NCI-H187 treated with DMSO at 0.1 percent for 48 hours (cell line): ENCODE measurements at places on chromosomes 13 and 19.

- no peak for DNase-seq
These were observed 6.7 kb downstream of the SOHLH2 start for GRCh38 chr13:36207672-36208071.

DNA sequence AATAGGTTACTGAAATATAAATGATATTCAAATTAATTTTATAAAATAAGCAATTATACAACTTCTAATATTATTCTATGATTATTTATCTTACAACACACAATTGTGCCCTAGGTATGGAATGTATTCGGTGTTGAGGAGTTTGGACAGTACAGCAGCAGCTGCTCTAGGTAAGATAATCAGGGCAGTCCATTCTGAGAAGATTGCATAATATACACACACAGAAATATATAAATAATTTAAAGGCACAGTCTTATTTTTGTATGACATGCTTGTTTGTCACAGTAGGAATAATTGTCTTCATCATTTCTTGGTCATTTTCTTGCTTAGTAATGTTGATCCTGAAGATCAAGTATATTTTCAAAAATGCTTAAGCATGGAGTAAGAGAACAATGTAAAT, 849.4 kb upstream of the MIR17HG start:
- DNase-seq = no peak

DNA sequence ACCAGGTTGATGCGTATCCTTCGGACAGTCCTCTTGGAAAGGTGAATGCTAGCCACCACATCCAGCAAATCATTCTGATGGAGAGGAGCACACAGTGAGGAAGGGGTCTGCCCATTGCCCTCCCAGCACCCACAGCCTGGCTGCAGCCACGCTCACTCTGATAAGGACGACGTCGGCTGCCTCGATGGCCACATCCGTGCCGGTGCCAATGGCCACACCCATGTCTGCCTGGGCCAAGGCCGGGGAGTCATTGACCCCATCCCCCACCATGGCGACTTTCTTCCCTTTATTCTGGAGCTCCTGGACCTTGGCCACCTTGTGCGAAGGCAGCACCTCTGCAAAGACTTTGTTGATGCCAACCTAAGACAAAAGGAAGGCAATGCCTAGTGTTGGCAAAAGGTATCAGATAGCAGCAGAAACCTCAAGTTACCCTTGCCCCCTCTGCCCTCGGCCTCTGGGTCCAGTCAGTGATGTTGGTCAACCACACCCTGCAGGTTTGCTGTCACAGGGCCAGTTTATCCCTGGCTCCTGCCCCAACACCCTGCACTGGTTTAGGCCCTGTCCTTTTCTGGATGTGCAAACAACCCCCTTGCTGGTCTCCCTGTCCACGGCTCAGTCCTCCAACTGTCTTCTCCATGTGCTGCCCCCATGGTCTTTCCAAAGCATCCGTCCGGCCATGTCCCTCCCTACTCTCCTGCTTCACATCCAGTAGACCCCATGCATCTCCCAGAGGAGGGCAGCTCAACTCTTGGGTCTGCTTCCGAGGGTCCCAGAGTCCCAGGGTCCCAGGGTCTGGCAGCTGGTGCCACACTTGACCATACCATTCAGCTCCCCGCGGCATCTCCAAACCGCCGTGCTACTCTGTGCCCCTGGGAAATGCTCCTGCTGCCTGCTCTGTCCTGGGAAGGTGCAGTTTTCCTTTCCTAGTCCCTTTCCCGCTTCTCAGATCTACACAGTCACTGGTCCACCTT, 73.6 kb downstream of the ATP7B start:
- DNase-seq = no peak

DNA sequence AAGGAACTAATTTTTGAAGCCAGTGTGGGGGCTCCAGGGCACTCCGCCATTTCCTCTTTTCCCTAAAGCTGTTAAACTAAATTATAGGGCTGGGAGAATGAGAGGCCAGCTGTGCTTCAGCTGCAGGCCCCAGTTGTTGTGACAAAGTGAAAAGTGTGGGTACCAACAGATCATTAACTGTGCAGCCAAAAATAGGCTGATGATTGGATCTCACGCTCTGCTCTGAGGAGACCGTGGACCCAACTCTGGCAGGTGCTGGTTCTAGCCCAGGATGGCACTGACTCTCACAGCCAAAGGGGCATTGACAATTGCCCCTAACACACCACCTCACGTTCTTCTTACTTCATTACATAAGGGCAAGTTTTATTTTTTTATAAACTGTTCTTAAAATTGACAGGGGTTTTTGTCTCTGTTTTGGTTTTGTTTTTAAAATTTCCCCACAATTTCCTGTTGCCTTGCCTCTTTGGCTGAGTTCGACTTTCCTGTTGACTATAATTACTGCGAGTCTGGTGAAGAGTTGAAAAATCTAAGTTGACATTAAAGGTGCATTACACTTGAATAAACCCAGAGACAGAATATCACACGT, 391.0 kb downstream of the FGF9 start:
- DNase-seq = no peak

DNA sequence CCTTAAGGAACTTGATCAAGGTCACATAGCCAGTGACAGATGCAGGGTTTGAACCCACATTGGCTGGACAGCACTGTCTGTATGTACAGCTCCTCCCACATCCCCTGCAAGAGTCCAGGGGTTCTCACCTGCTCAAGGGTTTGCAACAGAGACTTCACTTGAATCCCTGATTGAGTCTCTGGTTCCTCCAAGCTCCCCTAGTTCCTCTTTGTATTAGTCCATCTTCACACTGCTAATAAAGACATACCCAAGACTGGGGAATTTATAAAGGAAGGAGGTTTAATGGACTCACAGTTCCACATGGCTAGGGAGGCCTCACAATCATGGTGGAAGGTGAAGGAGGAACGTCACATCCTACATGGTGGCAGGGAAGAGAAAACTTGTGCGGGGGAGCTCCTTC, 72.8 kb upstream of the CLDN10 start:
- no peak for DNase-seq

DNA sequence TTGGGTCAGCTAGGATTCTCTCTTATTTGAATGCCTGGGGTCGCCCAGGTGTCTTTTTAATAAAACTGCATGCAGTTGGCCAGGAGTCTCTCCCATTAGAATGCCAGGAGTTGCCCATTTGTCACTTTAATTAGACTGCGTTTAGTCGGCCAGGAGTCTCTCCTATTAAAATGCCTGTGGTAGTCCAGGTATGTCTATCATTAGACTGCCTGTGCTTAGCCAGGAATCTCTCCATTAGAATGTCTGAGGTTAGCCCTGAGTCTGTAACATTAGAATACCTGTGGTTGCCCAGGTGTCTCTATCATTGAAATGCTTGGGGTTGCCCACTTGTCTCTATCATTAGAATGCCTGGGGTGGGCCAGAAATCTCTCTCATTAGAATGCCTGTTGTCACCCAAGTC, 1470.9 kb downstream of the UQCRFS1 start:
- no peak for DNase-seq

DNA sequence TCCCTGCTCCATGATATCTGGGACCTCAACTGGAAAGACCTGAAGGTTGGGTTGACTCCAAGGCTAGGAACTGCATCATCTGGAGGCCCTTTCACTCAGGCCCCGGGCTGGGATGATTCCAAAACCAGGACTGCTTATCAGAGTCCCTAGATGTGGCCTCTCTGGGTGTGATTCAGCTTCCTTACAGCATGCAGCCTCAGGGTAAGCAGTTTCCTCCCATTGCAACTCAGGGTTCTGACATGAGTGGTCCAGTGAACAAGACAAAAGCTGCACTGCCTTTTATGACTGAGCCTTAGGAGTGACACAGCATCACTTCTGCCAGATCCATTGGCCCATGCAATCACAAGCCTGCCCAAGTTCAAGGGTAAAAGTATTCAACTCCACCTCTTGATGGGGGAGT, 502.8 kb downstream of the COG6 start:
- no peak for DNase-seq

- no peak for DNase-seq
These were observed 24.8 kb downstream of the ELAVL1 start for GRCh38 chr19:7980635-7981121.

GRCh38 chr13:29577136-29578051, 18.1 kb downstream of the SLC7A1 start:
- no peak for DNase-seq

- no peak for DNase-seq
These were observed 195.7 kb downstream of the KLF12 start for GRCh38 chr13:73938372-73939070.

- DNase-seq = no peak
These were observed 206.6 kb downstream of the SPRY2 start for GRCh38 chr13:80134346-80134745.

GRCh38 chr13:25860862-25861261, 191.0 kb downstream of the SHISA2 start:
- DNase-seq = no peak

- DNase-seq = no peak
These were observed 91.8 kb downstream of the UBL3 start for GRCh38 chr13:29758531-29759114.

DNA sequence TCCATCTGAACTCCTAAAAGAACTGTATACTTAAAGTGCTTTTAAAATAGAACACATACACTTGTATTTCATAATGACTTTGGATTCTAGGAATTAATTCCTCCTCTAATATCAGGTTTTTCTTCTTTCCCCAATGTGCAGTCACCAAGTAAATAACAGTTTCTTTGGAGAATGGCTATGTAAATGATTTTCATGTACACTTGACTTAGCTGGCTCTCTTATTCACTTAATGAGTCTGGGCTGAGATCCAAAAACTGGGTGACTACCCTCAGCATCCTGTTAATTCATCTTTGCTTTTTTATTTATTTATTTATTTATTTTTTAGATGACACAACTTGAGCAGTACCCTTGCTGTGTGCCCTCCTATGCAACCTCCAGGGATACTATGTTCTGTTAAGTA, 1003.7 kb downstream of the SLITRK1 start:
- DNase-seq = no peak

DNA sequence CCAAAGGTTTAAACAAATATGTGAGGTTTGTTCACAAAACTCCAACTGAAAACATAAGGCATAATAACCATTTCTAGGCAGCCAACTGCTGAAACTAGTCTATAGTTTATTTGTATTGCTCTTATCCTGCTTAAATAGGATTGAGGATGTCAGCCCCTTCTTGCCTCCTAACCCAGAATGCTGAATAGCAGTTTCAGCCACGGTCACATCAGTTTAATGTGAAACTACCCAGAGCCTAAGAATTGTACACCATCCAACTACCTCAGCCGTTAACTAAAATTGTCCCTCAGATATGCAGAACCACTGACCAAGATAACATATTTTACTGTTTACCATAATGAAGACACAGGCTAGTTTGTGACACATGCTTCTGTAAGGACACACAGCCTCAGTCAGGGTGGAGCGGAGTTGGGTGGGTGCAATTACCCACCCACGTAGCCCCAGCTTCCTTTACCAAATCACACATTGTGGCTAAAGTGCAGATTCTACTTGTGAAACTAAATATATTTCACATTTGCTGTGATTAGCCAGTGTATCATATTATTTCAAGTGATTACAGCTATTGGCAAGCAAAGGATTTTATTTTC, 259.9 kb downstream of the EFNB2 start:
- DNase-seq = no peak

DNA sequence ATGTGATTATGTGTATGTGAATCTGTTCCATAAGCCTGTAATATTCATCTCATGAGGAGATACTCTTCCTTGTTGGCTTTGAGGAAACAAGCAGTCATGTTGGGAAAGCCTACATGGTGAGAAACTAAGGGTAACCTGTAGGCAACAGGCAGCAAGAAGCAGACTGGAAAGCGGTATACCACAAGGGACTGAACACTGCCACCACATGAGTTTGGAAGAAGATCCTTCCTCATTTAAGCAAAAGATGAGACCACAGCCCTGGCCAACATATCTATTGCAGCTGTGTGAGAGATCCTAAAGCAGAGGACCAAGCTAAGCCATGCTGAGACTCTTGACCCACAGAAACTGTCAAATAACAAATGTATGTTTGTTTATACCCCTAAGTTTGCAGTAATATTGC, 134.8 kb downstream of the B3GLCT start:
- DNase-seq = no peak

GRCh38 chr13:25819856-25820530, 231.8 kb downstream of the SHISA2 start:
- DNase-seq = peak; percentile 63

DNA sequence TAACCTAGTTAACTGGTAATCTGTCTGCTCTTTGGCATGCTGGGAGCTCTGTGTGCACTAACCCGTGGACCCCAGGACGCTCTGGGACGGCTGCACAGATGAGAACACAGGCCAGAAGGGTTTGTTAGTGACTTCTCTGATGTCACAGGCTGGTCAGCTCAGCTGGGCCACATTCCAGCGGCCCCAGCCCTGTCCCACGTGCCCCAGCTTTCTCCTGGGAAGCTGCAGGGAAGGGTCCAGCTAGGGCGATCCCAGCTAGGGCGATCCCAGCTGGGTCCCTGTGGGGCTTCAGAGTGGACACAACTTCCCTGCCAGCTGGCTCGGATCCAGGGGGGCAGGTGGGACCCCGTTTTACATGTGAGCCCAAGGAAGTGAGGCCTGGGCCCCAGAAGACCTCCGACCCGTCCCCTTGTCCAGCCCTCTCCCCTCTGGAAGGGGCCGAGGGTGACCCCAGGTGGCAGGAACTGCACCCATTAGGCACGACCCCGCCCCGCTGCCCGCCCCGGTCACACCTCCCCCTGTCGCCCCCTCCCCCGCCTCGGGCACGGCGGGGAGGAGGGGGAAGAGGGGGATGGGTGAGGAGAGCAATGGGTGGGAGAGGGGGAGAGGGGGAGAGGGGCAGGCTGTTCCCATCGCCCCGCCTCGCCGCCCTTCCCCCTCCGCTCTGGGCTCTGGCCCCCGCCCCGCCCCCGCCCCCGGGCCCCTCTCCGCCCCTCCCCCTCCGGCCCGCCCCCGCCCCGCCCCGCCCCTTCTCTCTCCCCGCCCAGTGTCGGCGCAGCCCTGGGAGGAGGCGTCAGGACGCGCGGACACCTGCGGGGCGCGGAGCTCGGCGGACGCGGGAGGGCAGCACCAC, 75.2 kb upstream of the MCF2L start:
- DNase-seq = no peak

DNA sequence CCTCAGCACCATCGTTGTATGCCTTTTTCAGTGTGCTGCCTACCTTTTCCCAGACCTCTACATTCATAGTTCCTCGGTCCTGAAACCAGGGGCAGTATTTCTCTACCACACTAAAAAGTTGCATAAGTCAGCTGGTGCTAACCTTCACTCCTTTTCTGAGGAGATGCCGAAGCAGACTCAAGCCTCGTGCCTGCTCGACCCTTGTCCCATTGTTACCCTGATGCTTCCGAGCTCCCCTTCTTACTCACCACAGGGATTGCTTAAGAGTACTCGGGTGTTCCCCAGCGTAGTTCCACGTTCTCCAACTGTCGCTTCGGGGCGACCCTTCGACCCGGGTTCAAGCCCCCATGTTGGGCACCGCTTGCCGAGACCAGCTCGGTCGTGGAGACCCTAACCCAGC, 19.0 kb upstream of the IL17D start:
- DNase-seq = no peak

GRCh38 chr19:1942934-1943555, 2.1 kb downstream of the CSNK1G2 start:
- DNase-seq = no peak

DNA sequence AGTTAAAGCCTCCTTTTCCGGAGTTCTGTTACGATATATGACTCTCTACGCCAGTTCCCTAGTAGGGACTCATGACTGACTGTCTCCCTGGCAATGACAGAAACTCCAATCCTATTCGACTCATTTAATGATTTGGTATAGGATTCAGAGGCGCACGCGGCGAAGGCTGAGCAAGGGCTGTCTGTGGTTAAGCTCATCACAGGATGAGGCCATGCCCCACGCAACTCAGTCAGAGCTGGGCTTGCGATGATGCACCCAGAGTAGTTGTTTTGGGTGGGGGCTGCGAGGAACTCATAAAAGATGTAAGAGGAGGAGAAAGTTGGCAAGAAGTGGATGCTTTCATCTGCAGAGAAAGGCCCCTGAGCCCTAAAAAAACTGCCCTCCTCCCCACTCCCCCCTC, 468 bp upstream of the SERTM1 start:
- no peak for DNase-seq
